ENCODE measurements at places on chromosomes 4 and X.

DNA sequence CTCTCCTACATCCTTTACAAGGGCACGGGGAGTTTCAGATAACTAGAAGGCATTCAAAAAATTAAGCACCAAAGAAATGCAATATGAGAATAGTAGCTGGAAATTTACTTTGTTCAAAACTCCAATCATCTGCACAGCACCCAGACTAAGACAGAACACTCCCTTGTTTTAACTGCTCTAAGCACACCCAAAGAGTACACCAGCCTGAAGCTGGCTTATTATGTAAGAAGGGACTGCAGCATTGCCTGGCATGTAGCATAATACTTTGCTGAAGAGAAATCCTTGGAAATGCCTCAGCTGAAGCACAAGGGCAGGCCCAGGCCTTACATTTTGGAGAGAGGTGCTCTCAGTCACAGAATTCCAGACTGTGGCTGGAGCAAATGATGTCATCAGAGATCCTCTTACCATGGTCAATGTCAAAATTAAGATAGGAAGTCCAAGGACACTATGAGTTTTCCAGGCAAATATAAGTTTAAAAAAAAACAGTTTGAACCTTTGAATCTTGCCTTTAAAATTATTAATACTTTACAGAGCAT lies 14.8 kb downstream of the ARHGEF6 start:
- no peak for DNase-seq

GRCh38 chr4:128560754-128561495 lies 248.6 kb upstream of the JADE1 start:
- DNase-seq = no peak

GRCh38 chr4:32189788-32190187 lies 1469.6 kb downstream of the PCDH7 start:
- DNase-seq = no peak

GRCh38 chr4:23233596-23233995 lies 540.9 kb downstream of the GBA3 start:
- no peak for DNase-seq

DNA sequence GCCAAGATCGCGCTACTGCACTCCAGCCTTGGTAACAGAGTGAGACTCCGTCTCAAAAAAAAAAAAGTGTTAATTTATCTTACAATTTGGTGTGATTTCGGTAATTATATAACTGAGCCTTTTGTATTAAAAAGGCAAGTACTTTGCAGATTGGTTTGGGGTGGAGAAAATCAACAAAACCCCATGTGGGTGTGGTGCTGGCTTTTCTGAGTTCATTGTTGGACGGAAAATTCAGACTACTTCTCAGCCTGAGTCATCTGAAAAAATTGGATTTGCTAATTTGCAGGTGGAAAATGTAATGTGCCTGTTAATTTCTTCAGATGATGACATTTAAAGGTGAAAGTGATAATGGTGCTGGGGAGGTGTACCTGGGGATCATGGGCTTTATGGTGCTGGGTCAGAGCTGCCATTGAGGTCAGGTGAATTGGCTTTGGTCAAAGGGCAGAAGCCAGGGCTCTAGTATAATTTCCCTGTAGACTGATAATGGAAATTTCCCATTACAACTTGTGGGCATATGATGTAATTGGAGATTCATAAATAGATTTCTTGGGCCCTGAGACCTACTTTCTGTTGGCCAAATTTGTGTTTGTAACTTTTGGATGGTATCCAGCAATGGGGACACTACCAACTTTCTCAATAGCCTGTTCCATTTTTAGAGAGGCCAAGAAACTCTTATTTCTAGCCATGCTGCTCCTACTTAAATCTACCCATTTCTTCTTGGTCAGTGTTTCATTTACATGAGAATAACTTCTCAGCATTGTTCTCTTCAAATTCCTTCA lies 74.3 kb upstream of the TEX13D start:
- no peak for DNase-seq
